ENCODE measurements at places on chromosomes 12 and 14.

GRCh38 chr12:56385873-56386272, 23.2 kb upstream of the APOF start:
- DNase-seq = no peak

DNA sequence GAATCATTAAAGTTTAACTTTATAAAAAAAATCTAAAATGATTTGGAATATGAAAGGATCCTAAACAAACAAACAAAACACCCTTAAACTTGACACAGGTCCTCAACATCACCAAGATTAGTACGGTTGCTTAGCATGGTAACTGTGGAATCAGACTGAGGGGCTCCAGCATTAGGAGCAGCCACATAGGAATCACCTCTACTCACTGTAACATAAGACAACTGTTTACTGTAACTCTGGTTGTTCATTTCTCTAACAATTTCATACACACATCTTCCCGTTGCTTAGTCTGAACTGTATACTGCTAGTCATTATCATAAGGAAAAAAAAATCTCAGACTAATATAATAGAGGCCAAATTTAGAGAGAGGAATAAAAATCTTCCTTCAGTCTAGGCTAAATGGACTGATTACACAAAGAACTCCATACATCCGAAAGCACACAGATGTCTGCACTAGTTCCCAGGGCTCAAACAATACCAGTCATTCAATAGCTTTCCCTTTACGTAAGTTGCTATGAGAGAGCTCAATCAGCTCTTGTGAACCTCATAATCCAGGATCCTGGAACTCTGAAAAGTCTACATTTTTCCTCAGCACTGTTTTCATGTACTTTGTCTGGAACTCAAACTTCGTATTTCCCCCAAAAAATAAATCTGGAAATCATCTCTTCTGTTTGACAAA, 26.0 kb downstream of the LRP6 start:
- DNase-seq = no peak

DNA sequence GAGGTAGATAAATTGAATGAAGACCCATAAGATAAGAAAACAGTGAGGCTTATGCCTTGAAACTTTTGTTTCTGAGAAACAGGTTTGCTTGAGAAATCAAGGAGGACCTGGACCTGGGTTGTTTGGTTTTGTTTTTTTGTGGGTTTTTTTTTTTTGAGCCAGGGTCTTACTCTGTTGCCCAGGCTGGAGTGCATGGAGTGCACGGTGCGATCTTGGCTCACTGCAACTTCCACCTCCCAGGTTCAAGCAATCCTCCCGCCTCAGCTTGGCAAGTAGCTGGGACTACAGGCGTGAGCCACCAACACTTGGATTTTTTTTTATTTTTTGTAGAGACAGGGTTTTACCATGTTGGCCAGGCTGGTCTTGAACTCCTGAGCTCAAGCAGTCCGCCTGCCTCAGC, 9.0 kb upstream of the PPTC7 start:
- DNase-seq = no peak

DNA sequence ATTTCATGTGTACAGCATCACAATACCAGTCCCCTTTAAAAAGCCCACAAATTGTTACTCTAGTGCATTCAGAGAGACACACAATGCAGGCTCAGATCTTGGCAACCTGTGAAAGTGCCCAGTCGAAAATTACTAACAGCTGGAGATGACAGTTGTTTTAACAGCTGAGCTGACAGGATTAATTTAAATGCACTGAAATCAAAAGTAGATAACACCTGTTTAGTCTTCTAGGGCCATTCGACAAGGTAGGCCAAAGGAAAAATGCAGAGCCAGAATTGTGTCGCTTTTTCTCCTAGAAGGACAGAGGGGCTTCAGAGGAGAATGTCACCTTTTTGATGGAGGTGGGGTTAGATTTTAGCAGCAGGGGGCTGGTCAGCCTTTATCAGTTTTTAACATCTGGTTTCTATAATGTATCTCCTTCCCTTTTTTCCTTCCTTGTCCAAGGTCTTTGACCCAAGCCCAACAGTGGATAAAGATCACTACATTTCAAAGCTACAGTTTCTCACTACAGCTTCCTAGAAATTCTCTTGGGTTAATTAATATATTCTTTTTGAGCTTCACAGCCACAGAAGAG, 139.1 kb downstream of the SOX5 start:
- no peak for DNase-seq

DNA sequence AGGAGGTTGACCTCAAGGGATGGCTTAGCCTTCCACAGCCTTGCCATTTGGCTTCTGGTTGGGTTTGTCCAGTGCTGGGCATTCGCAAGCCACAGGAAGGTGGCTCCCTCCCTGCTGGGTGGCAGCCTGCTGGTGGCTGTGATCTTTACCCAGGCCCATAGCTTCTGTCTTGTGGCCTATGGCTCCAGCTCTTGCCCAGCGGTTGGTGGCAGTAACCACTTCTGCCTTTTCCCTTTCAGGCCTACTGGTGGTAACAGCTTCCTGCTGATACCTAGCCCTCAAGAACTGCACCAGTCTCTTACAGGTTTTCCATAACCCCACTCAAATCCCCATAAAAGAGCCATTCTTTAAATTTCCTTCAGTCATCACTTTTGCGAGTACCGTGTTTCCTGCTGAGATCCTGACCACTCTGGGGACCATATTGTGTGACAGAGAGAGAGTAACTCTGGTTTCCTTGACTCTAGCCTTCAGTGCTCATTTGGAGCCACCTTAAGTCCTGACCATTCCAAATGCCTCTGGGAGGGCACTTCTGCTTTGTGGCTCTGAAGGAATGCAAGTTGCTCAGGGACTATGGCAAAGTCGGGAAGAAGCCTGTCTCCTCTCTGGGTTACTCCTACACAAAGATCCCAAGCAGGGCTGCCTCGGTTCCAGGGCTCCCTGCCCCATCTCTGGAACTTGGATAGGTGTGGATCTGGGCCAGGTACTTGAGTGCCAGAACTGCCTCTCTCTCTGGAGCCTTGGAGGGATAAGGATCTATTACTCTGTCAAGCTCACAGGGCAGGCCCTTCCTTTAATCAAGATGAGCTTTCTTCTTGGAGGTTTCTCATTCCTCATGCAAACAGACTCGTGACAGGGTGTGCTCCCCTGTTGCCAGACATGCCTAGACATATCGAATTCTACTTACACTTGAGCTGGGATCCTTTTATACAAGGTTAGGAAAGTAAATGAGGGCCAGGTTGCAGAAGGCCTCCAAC, 2.9 kb upstream of the NYNRIN start:
- no peak for DNase-seq

DNA sequence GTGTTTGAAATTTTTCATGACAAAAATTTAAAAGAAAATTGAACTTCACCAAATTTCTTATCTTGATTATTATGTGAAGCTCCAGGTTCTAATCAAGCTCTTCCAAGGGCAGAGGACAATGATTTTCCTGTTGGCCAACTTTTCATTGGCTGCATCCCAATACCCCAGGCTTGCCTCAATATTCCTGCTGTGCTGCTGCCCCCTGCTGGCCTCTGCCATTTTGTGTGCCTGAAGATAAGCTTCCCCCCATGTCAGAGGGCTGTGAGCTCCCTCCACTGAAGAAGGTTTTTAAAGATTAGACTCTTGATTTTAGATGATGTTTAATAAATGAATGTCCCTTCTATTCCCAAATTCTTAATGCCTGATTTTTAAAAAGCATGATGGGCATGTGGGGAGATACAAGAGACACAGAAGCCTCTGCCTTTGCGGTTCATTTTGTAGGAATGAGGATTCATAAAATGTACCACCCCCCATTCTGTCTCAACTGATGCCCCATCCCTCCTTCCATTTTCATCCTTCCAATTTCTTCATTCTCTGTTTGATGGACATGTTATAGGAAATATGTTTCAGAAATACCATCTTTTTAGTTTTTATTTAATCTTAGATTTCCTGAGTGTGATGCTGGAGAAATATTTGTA, 76.7 kb upstream of the RGS6 start:
- DNase-seq = peak; percentile 30

DNA sequence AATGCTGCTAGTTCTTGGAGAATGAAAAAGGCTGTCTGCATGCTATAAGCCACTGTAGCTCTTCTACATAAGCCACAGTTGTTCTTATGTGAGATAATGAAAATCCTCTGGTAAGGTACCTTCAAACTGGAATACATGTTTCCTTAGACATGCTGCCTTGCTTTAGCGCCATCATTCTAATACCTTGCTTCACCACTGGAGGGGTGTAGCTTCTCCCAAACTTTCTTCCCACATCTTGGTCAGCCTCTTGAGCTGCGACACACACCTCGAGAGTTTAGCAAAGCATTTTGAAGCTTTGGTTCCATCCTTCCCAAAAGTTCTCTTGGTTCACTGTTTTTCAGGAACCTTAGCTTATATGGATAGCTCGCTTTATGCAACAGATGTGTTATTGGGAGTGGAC, 69.5 kb downstream of the NKX2-1 start:
- no peak for DNase-seq

- DNase-seq = no peak
Measured at GRCh38 chr12:3559601-3560294, 68.7 kb downstream of the PRMT8 start.

GRCh38 chr12:104064031-104064841, at the start of gene HCFC2:
HCFC2 (plus strand) TSS chr12:104064531; CDS start chr12:104064561, 30 bp downstream.
- DNase-seq = peak; percentile 99

DNA sequence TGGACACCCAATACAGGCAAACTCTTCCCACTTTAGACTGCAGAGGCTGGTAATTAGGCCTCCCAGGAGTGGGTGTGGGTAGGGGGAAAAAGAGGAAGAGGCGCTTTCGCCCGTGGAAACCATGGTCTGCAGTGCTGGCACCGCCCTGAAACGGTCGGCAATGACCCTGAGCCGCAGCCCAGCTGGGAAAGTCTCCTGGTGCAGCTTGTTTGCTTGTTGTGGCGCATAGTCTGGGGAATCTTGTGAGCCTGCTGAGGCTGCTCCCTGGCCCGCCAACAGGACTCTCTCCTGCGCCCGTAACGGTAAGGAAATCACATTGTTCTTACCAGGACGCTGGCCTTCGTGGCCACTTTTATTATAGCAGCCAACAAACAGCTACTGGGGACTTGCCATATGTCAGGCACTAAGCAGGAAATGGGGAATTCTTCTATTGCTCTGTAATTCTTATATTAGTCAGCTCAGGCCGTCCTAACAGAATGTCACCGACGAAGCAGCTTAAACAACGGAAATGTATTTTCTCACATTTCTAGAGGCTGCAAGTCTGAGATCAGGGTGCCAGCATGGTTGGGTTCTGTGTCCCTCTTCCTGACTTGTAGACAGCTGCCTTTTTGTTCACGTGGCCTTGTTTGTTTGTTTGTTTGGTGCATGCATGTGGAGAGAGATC, 52.5 kb upstream of the RIN3 start:
- DNase-seq = no peak

DNA sequence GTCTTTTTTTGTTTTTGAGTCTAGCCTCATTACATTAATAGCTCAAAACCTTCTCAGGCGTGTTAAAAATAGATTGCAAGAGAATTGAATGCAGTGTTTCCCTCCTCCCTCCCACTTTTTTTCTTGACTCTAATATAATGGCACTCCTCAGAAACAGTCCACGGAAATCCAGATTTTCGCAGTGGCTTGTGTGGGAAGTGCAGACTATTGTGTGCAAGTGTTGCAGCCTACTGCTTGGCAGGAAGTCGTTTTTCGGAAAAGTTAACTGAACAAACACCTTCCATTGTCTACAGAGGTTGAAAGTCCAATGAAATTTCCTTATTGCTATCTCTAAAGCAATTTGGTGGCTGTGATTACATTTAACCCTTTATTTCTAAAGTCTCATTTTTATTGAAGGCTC, 147.9 kb upstream of the E2F7 start:
- DNase-seq = no peak

- DNase-seq = no peak
Measured at GRCh38 chr12:22641353-22642053, 16.5 kb downstream of the ETNK1 start.

- DNase-seq = no peak
Measured at GRCh38 chr12:26122681-26123481, 2.0 kb downstream of the BHLHE41 start.

DNA sequence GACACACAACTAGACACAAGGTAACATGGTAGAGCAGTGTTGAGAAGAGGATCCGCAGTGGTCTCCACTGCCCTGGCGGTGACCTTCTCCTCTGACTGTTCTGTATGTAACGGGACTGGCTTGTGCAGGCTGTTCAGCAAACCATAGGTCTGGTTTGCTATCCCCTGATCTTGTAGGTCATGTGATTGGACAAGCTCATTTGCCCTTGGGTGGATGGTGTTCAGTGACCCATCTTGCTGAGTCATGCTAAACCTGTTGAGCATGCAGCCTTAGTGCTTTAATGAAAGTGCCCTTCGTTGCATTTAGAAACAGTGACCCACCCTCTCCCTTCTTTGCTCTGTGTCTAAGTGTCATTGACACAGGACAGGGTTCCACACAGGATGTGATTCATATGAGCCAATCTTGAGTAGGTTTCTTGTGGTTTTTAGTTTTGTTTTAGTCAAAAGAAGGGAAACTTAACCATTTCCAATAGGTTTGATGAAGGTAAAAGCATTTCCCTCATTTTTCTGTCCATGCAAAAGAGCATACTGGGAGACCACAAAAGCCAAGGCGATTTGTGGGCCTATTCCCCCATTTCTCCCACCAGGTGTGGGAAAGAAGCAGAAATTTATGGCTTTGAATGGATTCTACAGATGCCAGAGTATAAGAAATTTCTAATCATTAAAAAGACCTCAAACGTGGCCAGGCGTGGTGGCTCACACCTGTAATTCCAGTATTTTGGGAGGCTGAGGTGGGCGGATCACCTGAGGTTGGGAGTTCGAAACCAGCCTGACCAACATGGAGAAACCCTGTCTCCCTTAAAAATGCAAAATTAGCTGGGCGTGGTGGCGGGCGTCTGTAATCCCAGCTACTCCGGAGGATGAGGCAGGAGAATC, 32.6 kb upstream of the HIF1A start:
- no peak for DNase-seq

GRCh38 chr14:74988131-74988530, 14.6 kb upstream of the EIF2B2 start:
- DNase-seq = no peak

- DNase-seq = no peak
Measured at GRCh38 chr12:123916729-123917128, 55.9 kb downstream of the CCDC92 start.

DNA sequence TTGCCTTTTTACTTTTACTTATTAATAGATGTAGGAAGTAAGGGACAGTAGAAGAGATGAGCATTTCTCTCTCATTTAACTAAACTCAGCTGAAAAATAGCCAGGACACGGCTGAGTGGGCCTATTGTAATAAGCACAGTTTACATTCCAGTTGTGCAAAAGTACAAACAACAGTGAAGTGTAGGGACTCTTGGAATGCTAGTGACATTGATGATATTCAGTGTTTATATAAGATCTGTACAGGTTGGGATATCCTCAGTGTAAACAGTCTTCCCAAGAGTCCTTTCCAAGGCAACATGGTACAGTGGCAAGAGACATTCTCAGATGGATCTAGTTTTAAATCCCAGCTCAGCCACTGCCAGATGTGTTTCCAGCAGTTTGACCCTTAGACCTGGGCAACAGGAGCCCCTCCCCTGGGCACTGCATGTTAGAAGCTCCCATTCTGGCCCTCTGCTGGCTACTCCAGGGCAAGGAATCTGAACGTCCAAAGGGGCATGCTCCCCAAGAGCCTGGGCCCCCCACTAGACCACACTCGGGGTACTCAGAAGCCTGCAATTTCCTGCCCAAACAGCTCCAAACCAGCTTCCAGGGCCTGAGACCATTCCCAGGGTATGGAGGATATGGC, 55.3 kb downstream of the STAB2 start:
- DNase-seq = no peak

Data from GM12891 (cell line).